ENCODE measurements at places on chromosomes 16 and 17.

DNA sequence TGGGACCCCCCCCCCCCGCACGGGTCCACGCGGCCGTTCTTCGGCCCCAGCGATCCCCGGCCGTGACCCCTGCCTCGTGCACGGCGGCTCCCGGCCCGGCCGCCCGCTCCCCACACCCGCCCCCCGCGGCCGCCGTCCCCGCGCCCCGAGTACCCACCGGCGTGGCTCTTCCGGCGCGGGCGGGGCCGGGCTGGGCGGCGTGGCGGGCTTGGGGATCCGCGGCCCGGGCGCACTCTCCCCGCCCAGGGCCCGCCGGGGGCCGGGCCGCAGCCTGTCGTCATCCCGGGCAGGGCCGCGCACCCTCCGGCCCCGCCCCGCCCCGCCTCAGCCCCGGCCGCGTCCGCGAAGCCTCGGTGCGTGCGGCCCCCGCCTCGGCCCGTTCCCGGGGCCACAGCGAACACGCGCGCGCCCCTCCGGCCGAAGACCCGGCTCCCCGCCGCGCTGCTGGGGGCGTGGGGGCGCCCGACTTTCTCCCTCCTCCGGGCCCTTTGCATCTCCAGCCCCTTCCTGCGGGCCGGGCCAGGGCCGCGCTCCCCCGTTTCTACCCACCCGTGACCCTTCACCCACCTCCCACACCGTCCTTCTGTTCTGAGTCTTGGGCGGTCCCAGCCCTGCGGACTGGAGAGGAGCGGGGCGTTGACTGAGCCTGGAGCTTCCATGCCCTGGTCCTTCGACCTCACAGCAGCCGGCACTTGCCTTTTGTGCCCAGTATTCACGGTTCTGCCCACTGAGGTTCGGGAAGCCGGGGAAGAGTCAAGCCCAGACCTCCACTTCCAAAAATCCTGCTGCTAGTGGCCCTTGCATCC, 840 bp downstream of the MYO1C start:
- no peak for DNase-seq

DNA sequence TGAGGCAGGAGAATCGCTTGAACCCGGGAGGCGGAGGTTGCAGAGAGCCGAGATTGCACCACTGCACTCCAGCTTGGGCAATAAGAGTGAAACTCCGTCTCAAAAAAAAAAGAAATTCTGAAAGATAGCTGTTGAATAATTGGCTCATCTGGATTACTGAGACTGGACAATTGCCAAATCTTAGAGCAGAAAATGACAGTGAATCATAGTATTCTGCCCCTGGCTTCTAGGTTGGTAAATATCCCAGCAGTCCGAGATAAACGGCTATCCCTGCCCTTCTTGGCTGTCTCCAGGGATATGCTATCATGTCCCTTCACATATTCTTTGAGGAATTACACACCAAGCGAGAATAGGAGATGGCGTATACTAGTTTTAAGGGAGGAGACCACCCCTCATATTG, 35.5 kb upstream of the METTL16 start:
- no peak for DNase-seq

DNA sequence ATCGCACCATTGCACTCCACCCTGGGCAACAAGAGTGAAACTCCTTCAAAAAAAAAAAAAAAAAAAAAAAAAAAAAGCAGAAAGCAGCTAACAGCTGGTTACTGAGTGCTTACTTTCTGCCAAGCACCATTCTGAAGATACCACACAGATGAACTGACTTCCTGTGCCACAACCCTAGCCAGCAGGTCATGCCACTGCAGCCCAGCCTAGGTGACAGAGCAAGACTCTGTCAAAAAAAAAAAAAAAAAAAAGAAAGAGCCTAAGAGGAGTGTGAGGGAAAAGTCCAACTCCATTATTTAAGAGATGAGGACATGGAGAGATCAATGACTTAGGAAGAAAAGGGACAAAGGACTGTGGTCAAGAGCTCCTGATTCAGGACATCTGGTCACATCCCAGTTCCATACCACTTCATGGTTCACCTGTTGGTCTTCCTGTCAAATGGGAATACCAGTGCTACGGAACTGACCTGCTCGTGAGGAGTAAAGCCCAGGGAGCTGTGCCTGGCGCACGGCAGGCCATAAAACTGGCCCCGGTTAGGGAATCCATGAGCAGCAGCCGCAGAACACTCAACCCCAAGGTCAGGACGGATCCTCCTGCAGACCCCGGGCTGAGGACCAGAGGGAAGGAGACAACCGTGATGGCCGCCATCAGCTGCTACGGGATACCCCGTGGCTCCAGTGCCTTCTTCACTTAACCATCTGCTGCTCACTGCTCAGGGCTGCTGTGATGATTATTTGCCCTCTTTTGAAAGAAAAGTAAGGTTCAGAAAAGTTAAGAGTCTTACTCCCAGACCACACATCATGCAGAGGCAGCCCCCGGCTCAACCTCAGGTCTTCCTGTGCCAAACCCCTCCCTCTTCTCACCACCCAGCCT, 950 bp downstream of the KLHDC4 start:
- DNase-seq, result no peak

- DNase-seq, result peak; percentile 60
Observed at GRCh38 chr17:38579934-38580333, 25.8 kb downstream of the SRCIN1 start.

GRCh38 chr17:53122966-53123365, 699.8 kb upstream of the KIF2B start:
- no peak for DNase-seq

DNA sequence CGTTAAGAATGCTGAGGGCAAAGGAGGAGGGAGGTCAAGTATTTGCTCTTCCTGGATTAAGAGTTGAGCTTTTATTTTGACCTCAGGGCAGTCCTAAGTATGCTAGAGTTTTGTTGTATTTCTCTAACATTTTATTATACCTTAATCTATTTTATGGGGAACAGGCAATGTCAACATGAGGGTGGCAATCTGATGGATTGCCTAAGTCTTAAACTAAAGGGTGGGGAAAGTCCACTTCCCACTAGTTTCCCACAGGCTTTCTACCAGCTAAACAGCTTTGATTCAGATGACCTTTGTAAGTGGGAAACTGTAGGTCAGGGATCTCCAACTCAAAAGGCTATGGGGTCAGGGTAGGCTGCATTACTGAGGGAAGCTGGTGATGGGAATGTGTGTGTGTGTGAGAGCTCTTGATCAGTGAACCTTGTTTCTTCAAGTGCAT, 24.9 kb downstream of the HSD17B2 start:
- no peak for DNase-seq

- no peak for DNase-seq
Observed at GRCh38 chr16:83882163-83882885, 16.6 kb upstream of the MLYCD start.

GRCh38 chr16:8493972-8494371, 96.3 kb downstream of the TMEM114 start:
- no peak for DNase-seq

GRCh38 chr17:33266116-33266515, 27.0 kb downstream of the ASIC2 start:
- no peak for DNase-seq

- DNase-seq, result no peak
Observed at GRCh38 chr17:49779156-49779738, 9.2 kb upstream of the KAT7 start.

- no peak for DNase-seq
Observed at GRCh38 chr17:5943232-5943631, 126.9 kb upstream of the WSCD1 start.

- no peak for DNase-seq
Observed at GRCh38 chr17:7932483-7932891, 481 bp downstream of the CNTROB start.

DNA sequence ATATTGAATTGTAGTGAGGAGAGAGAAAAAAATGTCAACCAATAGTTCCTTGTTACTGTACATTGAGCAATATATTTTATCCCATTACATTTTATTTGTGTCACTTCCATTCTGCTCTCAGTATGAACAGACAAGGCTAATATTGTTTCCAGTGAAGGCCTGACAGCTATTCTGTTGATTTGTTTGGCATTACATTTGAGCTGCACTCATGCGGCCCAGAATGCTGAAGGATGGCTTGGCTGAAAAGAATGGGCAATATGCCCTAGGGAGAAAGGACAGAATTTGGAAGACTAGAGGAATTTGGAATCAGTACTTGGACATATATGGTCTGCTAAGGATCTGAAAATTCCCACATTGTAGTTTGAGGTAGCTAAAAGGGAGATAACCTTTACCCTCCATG, 1294.4 kb downstream of the CDH8 start:
- no peak for DNase-seq

DNA sequence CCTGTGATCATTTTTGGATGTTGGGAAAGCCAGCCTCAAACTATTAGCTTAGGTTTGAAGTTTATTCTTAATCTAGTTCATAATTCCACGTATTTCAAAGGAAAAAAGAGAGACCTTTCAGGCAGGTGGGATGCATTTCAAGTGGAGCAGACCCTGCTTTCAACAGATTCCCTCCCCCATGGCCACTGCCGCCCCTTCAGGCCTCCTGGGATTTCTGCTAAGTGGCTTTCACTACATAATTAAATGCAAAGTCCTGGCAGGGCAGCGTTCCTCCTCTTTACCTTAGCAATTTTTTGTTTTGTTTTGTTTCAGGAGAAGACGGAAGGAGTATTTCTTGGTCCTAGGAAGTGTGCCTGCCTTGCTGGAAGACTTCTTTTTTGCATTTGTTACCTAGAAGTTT, 36.6 kb downstream of the MAF start:
- no peak for DNase-seq

DNA sequence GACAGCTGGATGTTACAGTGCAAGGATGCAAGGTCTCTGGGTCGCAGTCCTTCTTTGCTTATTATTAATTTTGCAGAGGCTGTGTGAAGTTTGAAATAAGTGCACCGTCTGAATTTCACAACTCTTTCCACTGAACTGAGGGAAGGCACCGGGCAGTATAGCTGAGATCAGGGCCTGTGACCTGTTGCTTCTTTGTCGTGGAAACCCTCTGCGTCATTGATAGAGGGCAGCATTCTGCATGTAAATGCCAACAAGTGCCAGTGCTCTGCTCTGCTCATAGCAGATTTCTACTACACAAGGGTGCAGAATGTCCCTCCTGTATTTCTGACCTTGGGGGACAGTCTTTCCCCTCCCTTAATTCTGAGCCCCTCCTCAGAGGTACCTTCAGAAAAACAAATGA, 26.0 kb downstream of the CD300LF start:
- no peak for DNase-seq

GRCh38 chr16:69397821-69398521, 12.2 kb upstream of the TERF2 start:
- no peak for DNase-seq

GRCh38 chr16:27531826-27532800, 17.6 kb downstream of the GTF3C1 start:
- no peak for DNase-seq

DNA sequence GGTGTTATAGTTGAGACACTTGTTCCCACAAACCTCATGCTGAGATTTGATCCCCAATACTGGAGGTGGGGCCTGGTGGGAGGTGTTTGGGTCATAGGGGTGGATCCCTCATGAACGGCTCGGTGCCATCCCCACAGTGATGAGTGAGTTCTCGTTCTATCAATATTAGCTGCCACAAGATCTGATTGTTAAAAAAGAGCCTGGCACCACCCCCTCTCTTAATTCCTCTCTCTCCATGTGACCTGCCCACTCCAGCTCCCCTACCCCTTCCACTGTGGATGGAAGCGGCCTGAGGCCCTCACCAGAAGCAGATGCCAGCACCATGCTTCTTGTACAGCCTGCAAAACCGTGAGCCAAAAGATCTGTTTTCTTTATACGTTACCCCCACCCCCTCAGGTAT, 31.2 kb downstream of the TRIM16 start:
- no peak for DNase-seq

DNA sequence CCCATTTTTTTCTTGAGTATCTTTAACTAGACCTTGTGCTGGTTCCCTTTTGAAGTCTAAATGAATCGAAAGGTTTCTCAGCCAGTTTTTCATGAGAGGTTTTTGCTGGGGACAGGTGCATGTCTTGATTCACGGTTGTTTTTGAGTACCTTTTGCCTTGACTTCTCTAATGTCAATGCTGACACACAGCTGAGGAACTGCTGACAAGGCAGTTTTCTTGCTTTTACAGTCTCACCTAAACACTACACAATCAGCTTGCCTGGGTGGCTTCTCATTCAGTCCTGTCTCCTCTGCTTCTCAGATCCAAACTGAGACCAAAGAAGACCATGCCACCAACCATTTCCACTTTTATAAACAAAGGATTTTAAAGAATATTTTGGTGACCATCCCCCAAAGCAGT, 7.1 kb downstream of the OR3A3 start:
- no peak for DNase-seq

DNA sequence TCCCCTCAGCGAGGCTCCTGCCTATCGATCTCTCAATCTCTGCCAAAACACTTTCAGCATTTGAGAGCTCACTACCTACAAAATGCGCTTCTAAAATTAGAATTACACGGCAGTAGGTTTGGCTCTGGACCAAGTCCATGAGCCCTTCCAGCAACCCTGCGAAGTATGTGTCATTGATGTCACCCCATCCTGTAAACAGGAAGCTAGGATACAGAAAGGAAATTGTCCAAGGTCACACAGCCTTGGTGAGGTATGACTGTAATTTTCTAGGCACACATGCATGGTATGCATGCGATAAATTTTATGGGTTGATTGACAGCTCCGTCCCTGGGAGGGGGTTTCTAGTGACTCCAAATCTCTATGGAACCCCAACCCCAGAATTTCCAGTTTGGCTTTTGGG, 330.3 kb upstream of the CDH5 start:
- no peak for DNase-seq

DNA sequence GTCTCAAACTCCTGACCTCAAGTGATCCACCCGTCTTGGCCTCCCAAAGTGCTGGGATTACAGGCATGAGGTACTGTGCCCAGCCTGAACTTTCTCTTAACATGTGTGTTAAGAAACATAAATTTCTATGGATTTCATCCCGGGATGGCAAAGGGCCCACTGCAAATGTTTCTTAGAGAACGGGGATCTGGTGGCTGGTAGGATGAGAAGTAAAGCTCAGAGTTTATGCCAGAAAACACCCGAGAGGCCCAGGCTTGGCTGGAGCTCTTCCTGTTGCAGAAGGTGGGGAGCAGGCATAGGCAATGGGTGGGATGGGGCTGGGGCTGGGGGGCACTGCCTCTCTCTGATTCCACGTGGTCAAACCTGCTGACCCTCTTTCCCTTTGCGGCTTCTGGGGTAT, 5.6 kb upstream of the CARHSP1 start:
- DNase-seq, result no peak

GRCh38 chr16:56372013-56372634, 53.2 kb downstream of the AMFR start:
- DNase-seq, result no peak

DNA sequence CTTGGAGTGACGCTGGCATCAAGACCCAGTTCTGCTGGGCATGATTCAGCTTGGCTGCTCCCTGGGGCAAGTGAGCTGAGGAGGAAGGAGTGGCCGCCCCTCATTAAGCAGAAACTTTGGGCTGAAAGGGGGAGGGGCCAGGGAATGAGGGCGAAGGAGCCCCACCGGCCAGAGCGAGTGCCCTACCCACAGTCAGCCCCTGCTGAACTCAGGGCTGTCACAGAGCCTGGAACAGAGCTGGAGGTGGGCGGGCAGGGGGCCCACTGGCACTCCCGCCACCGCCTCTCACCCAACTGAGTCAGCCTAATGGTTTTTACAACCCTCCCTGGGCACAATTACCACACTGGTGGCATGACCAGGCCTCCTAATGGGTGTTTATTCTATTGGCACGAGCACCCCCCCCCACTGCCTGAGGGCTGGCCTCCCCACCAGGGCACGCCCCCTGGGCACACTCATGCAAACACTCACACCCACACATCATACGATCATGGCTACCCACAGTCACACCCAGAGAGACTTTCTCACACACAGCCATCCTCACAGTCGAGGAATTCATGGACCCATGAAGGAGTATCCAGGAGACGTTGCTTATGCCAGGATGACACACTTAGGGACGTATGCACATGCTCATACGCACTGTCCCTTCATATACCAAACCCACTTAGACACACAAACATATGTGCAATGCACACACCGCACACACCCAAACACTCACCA, 19.2 kb downstream of the UNC119 start:
- DNase-seq, result no peak
